ENCODE measurements at places on chromosomes 12 and 14.

DNA sequence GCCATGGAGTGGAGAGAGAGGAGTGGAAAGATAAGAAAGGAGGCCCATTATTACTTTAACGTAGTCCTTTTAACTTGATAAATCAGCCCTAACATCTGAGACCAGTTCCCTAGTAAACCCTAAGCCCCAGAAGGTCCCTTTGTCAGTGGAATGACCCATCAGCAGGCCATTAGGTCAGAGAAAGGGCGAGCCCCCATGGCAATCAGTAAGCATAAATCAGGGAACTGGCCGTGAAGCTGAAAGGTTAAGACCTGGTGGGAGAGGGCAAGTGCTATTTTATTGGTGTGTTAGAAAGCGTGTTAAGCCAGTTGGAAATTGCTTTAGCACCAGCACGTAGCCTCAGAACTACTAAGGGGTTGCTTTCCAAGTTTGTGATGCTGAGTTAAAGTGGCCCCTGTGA, 708.0 kb downstream of the BCL11B start:
- DNase-seq, result no peak

DNA sequence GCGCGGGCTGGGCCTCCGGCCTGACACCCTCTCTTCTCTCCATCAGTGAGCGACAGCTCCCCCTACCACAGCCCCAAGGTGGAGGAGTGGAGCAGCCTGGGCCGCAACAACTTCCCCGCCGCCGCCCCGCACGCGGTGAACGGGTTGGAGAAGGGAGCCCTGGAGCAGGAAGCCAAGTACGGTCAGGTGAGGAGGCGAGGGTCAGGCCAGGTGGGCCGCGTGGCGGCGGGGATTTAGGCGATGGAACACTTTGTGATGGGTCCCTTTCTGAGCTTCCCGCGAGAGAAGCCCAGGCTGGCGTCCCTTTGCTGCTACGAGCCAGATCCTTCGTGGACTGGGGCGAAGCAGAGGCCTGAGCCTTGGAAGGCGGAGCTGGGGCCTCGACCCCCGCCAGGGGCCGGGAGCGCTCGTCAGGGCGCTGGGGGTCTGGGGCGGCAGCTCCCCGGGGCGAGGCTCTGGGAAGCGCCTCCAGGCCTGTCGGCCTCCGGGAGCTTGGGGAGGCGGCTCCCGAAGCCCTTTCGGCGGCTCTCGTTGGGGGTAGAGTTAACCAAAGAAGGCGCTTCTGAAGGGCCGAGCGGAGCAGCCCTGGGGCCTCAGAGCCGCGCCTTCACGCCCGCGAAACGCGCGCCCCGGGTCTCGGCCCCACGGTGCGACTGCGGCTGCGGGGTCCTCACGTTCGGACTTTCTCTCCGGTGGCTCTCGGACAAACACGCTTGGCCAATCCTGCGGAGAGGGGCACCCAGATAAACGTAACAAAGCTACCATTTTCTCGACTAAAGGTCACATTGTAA, 5.0 kb downstream of the PAX9 start:
- DNase-seq, result no peak

GRCh38 chr12:66061557-66062289, 68.8 kb downstream of the LLPH start:
- DNase-seq, result no peak

GRCh38 chr12:71949646-71950045, 11.0 kb downstream of the TPH2 start:
- no peak for DNase-seq

DNA sequence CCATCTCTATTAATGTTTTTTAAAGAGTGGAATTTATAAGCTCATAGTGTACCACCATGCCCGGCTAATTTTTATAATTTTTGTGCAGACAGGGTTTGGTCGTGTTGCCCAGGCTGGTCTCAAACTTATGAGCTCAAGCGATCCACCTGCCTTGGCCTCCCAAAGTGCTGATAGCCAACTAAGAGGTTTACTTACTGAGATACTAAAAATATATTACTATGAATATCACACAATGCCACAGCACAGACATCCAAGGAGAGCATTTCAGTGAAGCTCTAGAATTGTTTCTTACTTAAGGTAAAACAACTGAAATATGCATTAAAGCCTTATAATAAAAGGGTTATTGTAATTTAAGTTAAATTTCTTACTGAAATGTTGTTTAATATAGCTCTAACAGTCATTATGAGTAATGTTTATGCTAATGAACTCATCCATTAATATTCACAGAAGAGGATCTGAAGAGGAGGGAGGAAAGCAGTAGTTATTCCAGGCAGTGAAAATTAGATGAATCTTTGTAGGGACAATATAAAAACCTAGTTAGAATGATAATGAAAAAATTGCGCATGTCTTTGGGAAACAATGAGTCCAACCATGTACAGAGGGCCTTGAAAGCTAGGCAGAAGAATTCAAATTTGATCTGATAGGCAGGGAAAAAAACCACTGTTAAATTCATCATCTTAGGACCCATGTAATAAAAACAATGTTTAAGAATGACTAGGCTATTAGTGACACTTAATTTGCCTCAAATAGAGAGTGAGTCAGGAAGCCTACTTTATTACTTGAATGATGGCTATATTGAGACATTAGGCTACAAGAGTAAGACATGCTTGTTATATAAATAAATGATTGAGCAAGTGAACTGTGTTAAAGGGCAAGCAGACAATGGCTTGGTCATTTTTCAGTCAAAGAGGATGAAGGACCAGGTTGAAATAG, 99.2 kb downstream of the SLC41A2 start:
- DNase-seq, result no peak

- DNase-seq, result no peak
These were observed 239.0 kb downstream of the SLC16A7 start for GRCh38 chr12:59834659-59835474.

GRCh38 chr12:91021076-91021475, 16.3 kb upstream of the EPYC start:
- no peak for DNase-seq

GRCh38 chr14:99930420-99931274, 134.6 kb upstream of the EVL start:
- peak; percentile 23 for DNase-seq

- no peak for DNase-seq
These were observed 136.5 kb downstream of the SPTSSA start for GRCh38 chr14:34325493-34325892.

GRCh38 chr12:53180931-53181645, 363 bp upstream of the CSAD start:
- peak; percentile 84 for DNase-seq

DNA sequence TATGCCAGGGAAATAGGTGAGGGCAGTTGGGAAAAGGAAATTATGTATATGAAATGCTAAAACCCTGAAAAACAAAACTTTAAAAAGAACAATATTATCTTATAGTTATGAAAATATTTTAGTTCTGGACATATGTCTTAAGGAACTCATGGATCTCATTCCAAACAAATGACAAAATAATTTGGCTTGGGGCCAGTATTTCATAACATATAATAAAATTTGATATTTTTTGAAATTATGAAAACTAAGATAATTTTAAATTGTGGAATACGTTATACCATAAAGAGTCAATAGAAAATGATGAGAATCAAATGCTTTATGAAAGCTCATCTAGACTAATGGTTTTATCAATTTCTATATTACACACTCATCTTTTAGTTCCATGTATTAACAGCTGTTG, 173.8 kb upstream of the DCN start:
- DNase-seq, result no peak

GRCh38 chr14:57493467-57494181, at the start of gene CCDC198:
Gene CCDC198, minus strand, starts transcription at chr14:57493857. Its CDS starts 142 bp downstream, at chr14:57493715.
- no peak for DNase-seq

- no peak for DNase-seq
These were observed 19.5 kb downstream of the VSX2 start for GRCh38 chr14:74258764-74259035.

Measured in NCI-H2171 (cell line).